ENCODE measurements at places on chromosomes 3 and 15.
A peak's percentile ranks its signal among the peaks of the same experiment; 100 is the strongest.

GRCh38 chr15:58631319-58631718, 118.2 kb downstream of the ADAM10 start:
- no peak for DNase-seq

DNA sequence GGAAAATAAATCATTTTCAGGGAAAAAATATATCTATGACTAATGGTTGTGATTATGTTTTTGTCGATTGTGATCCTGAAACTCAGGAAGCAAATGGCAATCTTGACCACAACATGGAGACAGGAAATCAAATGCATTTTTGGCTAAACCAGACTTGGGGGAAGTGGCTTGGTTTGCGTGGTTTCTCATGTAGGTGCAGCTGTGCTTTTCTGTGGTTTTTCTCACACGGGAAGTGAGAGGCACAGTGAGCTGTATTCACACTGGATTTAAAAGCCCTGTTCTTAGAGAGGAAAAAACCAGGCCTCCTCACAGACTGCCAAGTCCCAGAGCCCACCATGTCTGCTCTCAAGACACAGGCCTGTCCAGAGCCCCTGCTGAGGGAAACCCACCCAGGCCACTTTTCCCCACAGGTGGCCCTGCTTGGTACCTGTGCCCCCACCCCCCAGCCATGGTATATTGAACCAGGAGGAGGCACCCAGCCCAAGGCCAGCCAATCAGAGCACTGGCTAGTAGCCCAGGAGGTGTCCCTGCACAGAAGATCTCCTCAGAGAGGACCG, 46.1 kb downstream of the BTD start:
- no peak for DNase-seq

GRCh38 chr3:79361748-79362378, 405.9 kb downstream of the ROBO1 start:
- peak; percentile 7 for DNase-seq

GRCh38 chr3:13584427-13584891, 35.5 kb downstream of the FBLN2 start:
- DNase-seq = no peak

GRCh38 chr3:127423856-127424765, 136.3 kb upstream of the PRR20G start:
- DNase-seq = no peak

GRCh38 chr3:146019508-146019907, 141.5 kb downstream of the PLOD2 start:
- no peak for DNase-seq

GRCh38 chr15:52784799-52785671, 5.1 kb downstream of the ONECUT1 start:
- no peak for DNase-seq

DNA sequence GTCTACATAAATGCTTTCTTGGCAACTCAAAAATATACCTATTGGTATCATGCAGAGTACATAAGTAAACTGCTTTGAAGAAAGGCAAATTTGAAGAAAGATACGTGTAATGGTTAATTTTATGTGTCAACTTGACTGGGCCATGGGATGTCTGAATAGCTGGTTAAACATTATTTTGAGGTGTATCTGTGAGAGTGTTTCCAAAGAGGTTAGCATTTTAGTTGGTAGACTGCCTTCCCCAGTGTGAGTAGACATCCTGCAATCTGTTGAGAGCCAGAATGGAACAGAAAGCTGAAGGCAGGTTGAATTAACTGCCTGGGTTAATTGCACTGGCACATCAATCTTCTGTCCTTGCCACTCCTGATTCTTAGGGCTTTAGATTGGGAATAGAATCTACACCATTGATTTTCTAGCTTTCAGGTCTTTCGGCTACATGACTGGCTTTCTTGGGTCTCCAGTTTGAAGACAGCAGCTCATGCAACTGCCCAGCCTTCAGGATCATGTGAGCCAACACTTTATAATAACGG, 98.3 kb downstream of the CMSS1 start:
- DNase-seq = no peak

GRCh38 chr3:78741066-78741645, 1026.6 kb downstream of the ROBO1 start:
- DNase-seq = peak; percentile 20

DNA sequence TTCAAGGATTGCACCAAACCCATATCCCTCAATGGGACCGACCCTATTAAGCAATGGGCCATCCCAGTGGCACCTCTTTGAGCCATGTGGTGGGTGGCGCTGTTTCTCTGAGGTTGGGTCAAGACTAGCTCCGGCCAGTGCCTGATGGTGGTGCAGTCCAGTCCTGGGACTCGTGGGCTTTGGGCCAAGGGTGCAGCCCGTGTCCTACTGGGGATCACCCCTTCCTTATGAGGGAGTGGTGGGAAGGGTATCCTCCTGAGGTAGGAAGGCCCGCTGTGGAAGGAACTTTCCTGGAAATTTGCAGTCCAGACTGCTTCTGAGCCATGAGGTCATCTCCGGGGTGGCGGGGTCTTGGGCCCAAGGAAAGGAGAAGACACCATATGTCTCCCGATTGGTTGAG, 231.6 kb downstream of the SNRPN start:
- no peak for DNase-seq

- peak; percentile 63 for DNase-seq
Observed at GRCh38 chr15:75720787-75721479, 8.3 kb upstream of the CSPG4 start.

DNA sequence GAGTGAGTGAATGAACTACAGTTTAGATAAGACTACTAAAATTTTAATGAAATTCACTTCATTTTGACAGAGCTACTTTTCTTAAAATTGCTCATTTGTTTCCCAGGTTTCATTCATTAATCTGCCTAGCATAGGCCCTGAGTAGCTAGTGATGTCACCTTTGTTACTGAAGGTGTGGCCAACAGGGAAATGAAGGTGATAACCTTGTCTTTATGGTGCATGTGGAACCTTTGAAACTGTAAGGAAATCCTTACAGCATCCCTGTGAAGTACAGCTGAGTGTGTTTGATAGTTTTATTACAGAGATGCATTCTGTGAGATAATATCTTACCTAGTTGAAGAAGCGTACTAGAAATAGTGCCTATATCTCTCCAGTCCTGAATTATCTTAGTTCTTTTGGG, 112.9 kb downstream of the AKAP13 start:
- DNase-seq = peak; percentile 27

- no peak for DNase-seq
Observed at GRCh38 chr3:127324913-127325628, 37.2 kb upstream of the PRR20G start.

GRCh38 chr3:71916747-71917369, 131.9 kb upstream of the PROK2 start:
- no peak for DNase-seq

GRCh38 chr3:160757233-160758106, 1.4 kb downstream of the PPM1L start:
- DNase-seq = peak; percentile 27

- DNase-seq = no peak
Observed at GRCh38 chr3:22746221-22746620, 456.9 kb upstream of the UBE2E2 start.

- peak; percentile 91 for DNase-seq
Observed at GRCh38 chr3:47381317-47382157, 716 bp downstream of the PTPN23 start.

GRCh38 chr15:85330901-85331588, 49.4 kb upstream of the AKAP13 start:
- DNase-seq = peak; percentile 54

GRCh38 chr15:78315686-78316282, 16.4 kb upstream of the SKIC8 start:
- peak; percentile 20 for DNase-seq

DNA sequence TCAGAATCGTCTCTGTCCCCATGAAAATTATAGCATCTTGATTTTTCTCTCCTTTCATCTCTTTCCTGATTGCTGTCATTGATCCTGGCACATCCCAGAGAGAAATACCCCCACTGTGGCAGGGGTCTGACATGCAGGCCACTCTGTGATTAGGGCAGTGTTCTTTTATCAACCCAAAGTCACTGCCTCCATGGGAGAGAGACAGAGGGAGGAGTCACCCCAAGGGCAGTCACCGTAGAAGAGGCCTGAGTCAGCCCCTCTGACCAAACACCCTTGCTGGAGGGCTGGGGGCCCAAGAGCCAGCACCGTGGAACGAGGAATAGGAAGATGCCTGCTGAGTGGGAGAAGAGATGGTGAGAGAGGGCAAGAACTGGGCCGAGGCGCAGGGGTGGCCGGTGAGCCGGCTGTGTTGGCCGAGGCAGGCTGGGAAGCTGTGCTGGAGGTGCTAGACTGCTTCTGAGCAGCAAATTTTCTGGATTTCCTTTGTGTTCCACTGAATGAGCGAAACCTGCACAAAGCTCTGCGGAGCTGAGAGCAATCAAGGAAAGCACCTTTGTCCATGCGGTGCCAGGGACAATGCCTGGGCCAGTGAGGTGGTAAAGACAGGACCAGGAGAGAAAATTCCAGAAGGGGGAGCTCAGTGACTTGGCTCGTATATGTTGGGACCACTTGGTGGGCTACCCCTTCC, 103.8 kb downstream of the ADCY5 start:
- DNase-seq = no peak

- peak; percentile 12 for DNase-seq
Observed at GRCh38 chr3:190680691-190681090, 166.8 kb downstream of the IL1RAP start.

GRCh38 chr3:118991775-118992174, 42.9 kb downstream of the IGSF11 start:
- no peak for DNase-seq

DNA sequence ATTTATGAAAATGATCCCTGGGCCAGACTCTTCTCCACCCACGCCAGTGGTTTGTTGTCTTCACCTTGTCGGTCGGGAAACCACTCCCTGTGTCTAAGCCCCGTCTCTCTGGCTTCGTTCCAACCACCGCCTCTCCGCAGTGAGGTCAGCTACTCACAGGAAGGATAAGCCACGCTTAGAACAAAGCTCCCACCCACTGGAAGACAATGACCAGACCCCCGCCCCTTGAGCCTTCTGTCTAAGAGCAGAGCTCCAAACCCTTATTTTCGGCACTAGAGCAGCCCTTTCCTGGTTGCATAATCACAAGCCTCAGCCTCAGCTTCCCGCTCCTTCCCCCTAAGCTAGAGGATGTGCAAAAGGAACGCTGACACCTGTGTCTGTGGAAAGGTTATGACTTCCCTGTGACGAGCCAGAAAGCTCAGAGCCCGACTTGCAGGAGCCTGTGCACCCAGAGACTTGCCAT, 114.9 kb upstream of the MEF2A start:
- DNase-seq = peak; percentile 11

GRCh38 chr3:24135280-24135679, 190.2 kb downstream of the NR1D2 start:
- no peak for DNase-seq

GRCh38 chr15:73924171-73924921, 1.9 kb upstream of the LOXL1 start:
- DNase-seq = no peak

DNA sequence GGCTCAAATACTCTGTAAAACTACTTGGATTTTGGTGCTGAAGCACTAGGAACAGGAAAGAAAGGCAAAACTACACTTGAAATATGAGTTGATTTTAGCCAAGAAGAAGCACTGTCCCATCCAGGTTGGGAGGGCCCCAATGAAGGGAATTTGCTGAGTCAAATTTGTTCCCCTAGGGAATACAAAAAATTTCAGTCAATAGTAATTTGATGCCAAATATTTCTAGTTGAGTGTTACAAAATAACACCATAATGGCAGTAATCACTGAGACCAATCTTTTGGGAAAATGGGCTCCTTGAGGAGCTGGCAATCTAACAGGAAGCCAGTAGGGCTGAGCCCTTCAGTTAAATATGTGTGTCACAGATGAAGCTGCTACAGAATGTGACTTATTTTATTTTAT, 896.9 kb downstream of the DIPK2A start:
- no peak for DNase-seq

DNA sequence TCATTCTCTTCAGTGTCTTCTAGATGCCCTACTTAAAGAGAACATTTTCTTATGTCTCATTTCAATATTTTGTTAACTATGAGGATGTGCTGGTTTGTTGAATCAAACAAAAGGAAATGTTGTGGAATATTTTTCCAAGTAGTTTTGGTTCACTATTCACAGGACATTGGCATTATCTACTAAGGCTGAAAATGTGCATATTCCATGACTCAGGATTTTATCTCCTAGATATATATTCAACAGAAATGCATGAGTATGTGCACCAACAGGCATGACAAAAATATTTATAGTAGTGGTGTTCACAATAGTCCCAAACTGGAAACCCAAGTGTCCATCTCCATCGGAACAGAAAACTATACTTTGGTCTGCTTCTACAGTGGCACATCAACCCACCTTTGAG, 16.7 kb upstream of the NR1I2 start:
- DNase-seq = no peak

- no peak for DNase-seq
Observed at GRCh38 chr15:70912187-70912586, 19.6 kb downstream of the LRRC49 start.

GRCh38 chr3:46612324-46612723, at the start of gene FAM240A:
FAM240A (plus strand) TSS chr3:46612525; CDS start chr3:46612684, 159 bp downstream.
- no peak for DNase-seq

DNA sequence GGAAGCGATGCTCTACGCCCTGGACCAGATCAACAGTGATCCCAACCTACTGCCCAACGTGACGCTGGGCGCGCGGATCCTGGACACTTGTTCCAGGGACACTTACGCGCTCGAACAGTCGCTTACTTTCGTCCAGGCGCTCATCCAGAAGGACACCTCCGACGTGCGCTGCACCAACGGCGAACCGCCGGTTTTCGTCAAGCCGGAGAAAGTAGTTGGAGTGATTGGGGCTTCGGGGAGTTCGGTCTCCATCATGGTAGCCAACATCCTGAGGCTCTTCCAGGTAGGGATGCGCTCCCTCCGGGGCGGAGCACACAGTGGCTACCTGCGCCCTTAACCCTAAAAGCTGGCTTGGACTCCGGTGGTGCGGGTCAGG, 698 bp downstream of the GRM7 start:
- DNase-seq = no peak

GRCh38 chr3:69201658-69202057, 79.3 kb upstream of the LMOD3 start:
- no peak for DNase-seq

- DNase-seq = peak; percentile 30
Observed at GRCh38 chr3:14548321-14548729, 8.2 kb upstream of the GRIP2 start.

GRCh38 chr3:123337948-123338619, 110.8 kb downstream of the ADCY5 start:
- DNase-seq = no peak

- DNase-seq = no peak
Observed at GRCh38 chr3:188026191-188026968, 127.6 kb upstream of the LPP start.

GRCh38 chr3:174973465-174973864, 114.3 kb downstream of the NAALADL2 start:
- no peak for DNase-seq

DNA sequence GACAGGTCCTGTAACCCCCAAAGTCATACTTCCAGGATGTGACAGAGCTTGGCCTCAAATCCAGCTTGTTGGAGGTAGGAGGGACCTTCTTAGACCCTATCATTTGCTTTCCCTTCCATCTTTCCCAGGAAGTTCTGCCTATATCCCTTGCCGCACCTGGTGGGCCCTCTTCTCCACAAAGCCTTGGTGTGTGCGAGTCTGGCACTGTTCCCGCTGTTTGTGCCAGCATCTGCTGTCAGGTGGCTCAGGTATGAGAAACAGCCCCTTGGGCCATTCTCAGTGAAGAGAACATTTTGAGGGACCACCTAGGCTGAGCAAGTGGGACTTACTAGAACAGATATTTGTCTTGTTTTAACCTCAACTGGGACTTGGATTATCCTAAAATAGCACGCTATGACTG, 1.3 kb downstream of the IL17RE start:
- no peak for DNase-seq
